ENCODE measurements at places on chromosomes 5 and 9.

GRCh38 chr5:158349987-158350386, 491.0 kb upstream of the CLINT1 start:
- no peak for DNase-seq

DNA sequence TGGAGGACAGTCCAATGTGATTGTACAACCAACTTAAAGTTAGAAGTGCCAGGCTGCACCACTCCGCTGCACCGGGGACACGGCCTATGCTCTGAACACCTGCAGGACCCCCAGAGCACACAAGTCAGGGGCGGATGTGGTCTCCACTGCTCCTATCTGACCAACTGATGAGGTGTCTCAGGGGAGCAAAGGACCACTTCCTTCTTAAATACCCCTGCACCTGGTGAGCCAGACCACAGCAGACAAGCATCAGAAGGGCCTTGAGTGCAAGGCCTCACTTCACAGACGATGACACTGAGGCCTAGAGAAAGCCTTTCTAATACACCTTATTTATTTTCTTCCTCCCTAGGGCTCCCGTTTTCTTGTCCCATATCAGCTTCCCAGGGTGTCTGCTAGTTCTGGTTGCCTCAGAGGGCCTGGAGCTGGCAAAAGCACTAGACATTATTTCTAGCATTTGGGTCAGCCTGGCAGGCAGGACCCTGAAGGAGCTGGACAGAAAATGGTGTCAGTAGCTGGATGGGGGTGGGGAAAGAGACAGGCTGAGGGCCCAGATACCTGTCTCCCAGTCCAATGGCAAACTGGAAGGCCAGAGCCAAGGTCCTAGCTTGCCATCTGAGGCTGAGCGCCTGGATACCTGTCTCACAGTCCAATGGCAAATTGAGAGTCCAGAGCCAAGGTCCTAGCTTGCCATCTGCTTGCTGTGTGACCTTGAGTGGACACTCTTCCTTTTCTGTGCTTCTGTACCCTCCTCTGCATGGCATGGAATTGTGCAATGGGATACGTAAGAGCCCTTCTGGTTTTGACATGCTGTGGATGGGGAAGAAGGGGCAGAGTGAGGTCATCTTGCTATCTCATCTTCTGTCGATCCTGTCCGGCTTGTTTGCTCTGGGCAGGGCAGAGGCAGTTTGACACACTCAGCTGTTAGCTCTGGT, 9.0 kb downstream of the CCDC69 start:
- DNase-seq: no peak

DNA sequence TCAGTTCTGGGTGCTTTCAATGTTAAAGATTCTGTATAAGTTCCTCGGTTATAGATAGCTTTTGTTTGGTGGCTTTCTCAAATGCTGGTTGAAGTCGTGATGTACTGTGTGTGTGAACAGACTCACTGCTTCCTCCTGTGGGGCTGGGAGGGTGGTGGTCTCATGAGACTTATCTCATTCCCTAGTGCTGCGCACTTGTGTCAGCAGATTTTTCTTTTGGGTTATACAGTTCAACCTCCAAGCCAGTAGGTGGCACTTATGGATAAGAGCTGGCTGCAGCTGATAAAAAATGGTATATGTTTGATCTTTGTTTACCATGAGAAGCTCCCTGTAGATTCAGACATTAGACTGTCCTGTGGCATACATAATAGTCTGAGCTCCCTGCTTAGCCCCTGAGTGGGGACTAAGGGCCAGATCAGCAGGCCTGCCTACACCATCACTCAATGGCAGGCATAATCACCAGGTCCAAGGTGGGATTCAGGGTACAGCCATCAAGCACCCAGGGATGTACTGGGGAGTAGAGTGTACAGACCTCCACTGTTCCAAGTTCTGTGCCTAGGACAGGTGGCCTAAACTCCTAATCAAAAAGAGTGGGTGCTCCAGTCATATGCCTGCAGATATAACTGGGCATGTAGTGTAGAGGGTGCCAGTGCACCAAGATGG, 174.2 kb downstream of the OXCT1 start:
- peak; percentile 0 for DNase-seq

- DNase-seq: peak; percentile 37
Measured at GRCh38 chr5:179375236-179375685, 30.0 kb upstream of the ADAMTS2 start.

DNA sequence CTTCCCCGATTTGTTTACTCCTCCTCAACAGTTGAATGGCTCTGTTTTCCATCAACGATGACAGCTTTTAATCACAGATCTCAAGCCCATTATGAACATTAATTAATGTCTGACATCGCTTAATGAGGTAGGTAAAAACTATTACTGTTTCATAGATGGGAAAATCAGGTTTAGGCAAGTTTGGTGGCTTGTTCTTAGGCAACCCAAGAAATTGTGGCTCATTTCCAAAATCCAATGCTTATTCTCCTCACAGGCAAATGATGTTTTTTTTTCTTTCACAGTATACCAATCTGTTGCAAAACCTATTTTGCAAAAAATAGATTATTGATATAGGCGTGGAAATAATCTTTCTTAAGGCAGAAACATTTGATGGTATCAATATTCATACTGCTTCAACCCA, 70.8 kb upstream of the CHD1 start:
- no peak for DNase-seq

- no peak for DNase-seq
Measured at GRCh38 chr5:151451626-151452520, 4.5 kb downstream of the SLC36A1 start.

GRCh38 chr9:84322828-84323227, 17.7 kb downstream of the SLC28A3 start:
- no peak for DNase-seq

- no peak for DNase-seq
Measured at GRCh38 chr5:172238334-172238733, 44.4 kb downstream of the EFCAB9 start.

GRCh38 chr5:114223866-114224265, 138.0 kb upstream of the KCNN2 start:
- peak; percentile 39 for DNase-seq

- DNase-seq: no peak
Measured at GRCh38 chr5:58241389-58241788, 218.5 kb downstream of the PLK2 start.

DNA sequence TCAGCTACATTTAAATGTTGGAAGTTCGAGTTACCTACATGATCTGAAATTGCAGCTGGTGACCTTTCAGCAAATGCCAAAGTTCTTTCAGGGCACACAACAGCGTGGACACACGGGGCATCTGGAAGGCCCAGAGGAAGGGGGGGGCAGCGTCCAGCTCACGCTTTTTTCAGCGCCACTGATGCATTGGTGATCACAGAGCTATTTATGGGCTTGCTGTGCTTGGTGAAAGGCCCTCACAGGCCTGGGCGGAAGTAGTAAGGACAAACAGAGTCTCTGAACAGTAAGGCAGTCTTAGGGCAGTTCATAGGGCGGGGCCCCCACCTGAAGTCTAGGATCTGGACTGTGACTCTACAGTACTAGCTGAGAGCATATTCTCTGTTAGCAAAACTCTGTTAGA, 6.6 kb upstream of the FBP2 start:
- no peak for DNase-seq

DNA sequence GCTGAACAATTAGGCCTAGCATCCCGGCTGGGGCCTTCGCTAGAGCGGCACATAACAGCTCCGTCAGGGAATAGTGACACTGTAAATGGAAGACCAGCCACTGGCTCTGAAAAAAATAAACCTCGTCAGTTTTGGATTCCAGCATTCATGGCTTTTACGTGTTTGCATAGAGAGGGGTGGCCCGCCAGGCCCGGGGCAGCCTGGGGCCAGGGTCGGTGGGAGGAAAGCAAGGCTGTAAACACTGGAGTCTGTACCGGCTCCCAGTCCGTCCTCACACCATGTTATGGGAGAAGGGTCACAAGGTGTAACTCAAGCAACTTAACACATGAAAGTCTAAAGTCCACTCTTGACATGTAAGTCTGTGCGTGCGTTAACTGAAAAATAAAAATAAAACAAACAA, 11.2 kb downstream of the CCNI2 start:
- DNase-seq: no peak

DNA sequence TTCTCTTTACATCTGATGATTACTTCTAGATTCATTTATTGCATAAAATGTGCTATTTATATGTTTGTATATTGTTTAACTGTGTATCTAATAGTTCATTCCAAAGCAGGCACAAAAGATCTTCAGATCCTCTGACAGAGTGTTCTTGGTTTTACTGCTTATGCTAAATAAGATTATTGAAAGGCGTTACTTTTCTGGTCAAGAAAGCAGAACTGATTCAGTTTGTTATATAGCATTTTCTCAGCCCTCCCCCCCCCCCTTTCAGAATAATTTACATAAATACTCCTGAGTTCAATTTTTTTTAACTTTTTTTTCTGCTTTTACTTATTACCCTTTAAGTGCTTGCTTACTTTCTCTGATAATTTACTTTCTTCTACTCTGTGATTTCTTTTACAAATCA, 15.4 kb downstream of the CDC42SE2 start:
- no peak for DNase-seq

- DNase-seq: no peak
Measured at GRCh38 chr5:139361835-139362429, 20.3 kb downstream of the PAIP2 start.

GRCh38 chr9:22157828-22158227, 148.7 kb upstream of the CDKN2B start:
- DNase-seq: no peak

GRCh38 chr5:61461417-61461816, 129.4 kb downstream of the ZSWIM6 start:
- no peak for DNase-seq

GRCh38 chr9:127561491-127562278, 50.4 kb upstream of the STXBP1 start:
- DNase-seq: no peak

DNA sequence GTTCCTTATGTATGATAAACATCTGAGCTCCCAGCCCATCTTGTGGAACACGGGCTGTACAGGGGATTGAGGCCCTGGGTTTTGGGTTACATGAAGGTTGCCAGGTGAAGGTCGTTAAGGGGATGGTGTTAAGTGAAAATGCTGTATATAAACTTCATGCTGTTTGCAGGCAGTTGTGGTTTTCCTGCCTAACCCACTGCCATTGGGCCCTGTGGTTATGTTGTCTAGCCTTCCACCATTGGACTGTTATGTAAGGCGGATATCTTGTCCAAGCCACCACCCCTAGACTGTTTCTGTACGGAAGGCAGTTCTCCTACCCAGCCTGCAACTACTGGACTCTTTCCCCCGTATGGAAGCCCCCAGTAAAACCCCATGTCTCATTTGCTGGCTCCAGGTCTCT, 246.1 kb downstream of the KIF4B start:
- no peak for DNase-seq

DNA sequence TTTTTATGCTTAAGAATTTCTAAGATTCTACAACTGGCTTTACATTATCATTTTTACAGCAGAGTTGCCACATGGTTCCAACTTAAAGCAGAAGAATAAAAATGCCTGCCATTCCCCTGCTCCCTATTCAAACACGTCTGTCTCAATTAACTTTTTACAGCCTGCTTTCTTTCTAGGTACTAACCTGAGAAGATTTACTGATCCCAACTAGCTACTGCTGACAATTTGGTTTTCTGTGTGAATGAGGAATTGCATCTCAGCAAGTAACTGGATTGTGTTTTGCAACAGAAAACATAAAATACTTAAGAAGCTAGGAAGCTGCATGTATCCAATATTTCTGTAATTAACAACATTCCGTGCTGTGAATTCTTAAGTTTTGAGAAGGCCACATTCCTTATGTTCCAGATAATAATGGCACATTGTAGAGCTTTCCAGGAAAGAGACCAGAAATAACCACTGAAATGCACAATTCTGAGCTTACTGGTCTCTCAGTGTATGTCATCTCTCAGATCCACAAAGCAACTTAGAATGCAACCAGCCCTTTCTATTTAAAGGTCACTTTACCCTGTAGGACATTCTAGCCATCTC, 306.8 kb upstream of the NMUR2 start:
- DNase-seq: no peak

GRCh38 chr5:172178991-172179989, 8.7 kb downstream of the STK10 start:
- DNase-seq: no peak

DNA sequence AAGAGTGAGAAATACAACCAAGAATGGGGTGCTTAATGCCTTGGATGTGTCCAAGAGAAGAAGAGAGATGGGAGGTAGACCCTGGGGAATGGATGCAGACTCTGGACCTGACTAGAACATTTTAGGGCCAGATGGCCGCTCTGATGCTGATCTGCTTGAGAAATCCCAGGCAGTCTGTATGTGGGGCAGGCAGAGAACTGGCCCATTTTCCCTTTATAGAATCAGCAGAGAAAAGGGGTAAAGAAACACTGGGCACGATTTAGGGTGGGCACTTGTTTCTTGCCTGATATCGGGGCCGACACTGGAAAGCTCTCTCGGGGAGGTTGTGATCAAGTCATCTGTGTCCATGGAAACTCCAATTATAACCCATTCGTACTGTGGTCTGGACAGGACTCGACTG, 118.5 kb upstream of the FSTL4 start:
- DNase-seq: no peak

- DNase-seq: no peak
Measured at GRCh38 chr9:68714416-68715180, 9.6 kb downstream of the PIP5K1B start.

- DNase-seq: no peak
Measured at GRCh38 chr5:179267671-179268083, 77.6 kb downstream of the ADAMTS2 start.

GRCh38 chr5:75610201-75610600, 1.1 kb upstream of the ANKDD1B start:
- peak; percentile 19 for DNase-seq

DNA sequence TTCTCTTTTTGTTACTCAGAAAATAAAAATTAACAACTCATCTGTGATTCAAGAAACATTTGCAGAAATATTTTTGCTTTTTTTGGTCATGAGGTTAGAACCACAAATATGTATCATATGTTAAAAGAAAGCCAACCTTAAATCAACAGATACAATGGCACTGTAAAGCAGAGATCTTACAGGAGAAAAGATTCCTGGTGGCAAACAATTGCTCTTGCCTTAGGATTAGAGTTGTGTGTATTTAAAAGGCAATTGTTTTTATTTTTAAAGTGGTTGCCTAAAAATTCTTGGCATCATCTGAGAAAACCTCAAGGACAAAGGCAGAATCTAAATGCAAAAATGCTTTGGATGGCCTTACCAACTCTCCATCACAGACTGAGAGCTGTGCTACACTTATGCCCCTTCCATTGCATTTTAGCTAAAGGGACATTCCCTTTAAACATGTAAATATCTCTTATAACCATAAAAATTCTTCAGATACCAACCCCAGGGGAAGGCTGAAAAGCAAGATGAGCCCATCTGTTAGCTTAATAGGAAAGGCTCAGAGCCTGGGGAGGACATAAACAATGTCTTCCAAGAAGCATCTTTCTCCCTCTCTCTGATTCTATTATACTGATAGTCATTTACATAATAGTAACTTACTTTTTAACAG, 100.4 kb downstream of the FAM114A2 start:
- DNase-seq: no peak

All from NCI-H82 (cell line).